Vagina (tissue), 2 donors: ENCODE measurements at places on chromosomes 5 and 9. TPM values are rescaled to one million over a fixed set of nuclear protein-coding genes. Genes with fewer than 3 reads are reported as not detected.

Gene KCNMB1
- total RNA-seq = 4.9 TPM

Gene BSPRY
- 3.9 TPM for total RNA-seq

- DNase-seq = no peak
These were observed 266.7 kb downstream of the CSNK1G3 start for GRCh38 chr5:123778641-123779040.

- no peak for DNase-seq
These were observed 140.1 kb downstream of the COX7C start for GRCh38 chr5:86757824-86758223.

GRCh38 chr5:38598994-38599617, 42.7 kb upstream of the LIFR start:
- DNase-seq = no peak

DNA sequence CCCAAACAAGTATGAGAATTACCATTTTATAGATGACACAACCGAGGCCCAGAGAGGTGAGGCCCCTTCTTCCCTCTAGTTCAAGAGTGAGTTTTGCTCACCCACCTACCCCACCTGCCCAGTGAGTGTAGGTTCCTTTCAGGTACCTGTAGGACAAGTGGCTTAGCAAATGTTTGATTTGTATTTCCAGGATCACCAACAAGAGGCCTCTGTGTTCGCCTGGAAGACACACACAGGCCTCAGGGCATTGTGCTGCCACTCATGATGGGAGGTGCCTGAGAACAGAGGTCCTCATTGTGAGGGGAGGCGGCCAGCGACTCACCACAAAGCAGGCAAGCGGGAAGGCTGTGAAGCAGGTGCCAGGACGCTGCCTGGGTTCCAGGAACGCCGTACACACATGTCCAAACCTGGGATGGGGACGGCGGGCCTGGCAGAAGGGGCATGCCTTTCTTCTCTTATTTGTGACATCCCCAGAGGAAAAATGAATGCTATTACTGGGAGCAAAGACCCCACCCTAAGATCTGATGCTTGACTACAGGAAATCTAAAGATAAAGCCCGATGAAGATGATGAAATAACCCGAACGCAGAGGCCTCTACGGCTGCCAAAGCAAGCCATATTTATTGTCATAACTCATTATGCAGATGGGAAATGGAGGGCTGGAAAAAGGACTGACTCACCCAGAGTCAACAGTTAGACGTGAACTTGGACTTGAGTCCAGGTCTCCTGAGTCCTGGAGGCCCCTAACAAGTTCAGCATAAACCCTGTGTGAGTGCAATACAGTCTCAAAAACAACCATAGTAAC, 60.2 kb upstream of the SLC25A51 start:
- no peak for DNase-seq

DNA sequence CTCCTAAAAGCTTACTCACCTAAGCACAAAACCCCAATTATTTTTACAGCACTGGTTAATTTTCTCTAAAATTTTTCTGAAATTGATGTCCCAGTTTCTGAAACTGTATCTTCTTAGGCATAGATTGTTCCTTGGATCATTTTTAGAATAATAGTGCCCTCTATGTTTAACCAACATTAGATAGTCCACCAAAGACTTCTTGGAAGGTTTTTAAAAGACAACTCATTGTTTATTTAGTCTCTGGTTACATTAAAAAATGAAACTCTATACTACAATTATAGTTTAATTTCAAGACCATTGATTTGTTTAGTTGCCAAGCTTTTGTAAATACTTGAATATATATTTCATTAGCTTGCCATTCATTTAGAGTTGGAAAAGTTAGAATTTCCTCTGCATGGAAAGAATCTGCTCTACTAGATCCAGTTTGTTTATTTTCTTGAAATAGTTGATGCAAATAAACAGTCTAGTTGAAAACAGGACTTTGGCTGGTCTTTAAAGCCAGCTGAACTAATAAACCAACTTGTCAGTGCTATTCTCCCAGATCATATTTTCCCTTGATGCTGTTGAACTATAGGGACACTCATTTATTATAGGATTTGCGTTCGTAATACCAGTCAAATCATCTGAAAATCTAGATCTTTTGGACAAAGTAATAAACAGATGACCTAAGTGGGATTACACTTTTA, 990.5 kb downstream of the TLE1 start:
- no peak for DNase-seq

DNA sequence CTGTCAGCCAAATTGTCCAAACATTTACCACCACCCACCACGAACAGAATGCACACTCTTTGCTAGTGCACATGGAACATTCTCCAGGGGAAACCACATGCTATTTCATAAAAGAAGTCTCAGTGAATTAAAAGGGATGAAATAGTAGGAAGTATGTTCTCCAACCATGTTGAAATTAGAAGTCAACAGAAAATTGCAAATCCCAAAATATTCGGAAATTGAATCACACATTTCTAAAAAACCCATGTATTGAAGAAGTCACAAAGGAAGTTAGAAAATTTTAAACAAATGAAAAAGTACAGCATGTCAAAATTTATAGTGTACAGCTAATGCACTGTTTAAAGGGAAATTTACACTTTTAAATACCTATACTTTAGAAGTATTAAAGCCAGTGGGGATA, 50.8 kb downstream of the TGFBR1 start:
- DNase-seq = no peak

DNA sequence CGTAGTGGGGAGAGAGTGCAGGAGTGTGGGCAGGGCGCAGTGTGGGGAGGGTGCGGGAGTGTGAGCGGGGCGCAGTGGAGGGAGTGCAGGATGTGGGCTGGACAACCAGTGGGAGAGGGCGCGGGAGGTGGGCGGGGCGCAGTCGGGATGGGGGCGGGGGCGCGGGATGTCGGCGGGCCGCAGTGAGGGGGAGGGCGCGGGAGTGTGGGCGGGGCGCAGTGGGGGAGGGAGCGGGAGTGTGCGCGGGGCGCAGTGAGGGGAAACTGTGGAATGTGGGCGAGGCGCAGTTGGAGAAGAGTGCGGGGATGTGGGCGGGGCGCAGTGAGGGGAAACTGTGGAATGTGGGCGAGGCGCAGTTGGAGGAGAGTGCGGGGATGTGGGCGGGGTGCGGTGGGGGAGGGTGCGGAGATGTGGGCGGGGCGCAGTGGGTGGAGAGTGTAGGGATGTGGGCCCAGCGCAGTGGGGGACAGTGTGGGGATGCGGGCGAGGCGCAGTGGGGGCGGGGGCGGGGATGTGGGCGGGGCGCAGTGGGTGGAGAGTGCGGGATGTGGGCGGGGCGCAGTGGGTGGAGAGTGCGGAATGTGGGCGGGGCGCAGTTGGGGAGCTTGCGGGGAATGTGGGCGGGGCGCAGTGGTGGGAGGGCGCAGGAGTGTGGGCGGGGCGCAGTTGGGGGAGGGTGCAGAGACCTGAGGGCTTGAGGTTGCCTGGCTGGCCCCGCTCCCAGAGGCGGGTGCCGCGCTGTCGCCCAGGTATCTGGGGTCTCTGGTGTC, at the start of gene NXNL2:
NXNL2 (plus strand) TSS at position 723 of the 770 bp plus-strand sequence. CDS start 257 bp downstream, outside the sequence.
- peak; percentile 93 for DNase-seq

GRCh38 chr9:70924895-70925547, 196.4 kb downstream of the TRPM3 start:
- no peak for DNase-seq

GRCh38 chr5:42566652-42567295, 143.5 kb downstream of the GHR start:
- no peak for DNase-seq
